Stimulated activated CD4-positive, alpha-beta T cell treated with anti-CD3 and anti-CD28 coated beads, Interleukin-4, amount 100 ng/mL, for 1 hour (primary cell): ENCODE measurements at places on chromosomes 3 and 15.

- DNase-seq: no peak
Measured at GRCh38 chr15:97598353-97598798, 362.1 kb upstream of the ARRDC4 start.

GRCh38 chr3:53501178-53501577 is 6.8 kb downstream of the CACNA1D start:
- no peak for DNase-seq

GRCh38 chr15:32982001-32982400 is 212.5 kb downstream of the FMN1 start:
- no peak for DNase-seq

DNA sequence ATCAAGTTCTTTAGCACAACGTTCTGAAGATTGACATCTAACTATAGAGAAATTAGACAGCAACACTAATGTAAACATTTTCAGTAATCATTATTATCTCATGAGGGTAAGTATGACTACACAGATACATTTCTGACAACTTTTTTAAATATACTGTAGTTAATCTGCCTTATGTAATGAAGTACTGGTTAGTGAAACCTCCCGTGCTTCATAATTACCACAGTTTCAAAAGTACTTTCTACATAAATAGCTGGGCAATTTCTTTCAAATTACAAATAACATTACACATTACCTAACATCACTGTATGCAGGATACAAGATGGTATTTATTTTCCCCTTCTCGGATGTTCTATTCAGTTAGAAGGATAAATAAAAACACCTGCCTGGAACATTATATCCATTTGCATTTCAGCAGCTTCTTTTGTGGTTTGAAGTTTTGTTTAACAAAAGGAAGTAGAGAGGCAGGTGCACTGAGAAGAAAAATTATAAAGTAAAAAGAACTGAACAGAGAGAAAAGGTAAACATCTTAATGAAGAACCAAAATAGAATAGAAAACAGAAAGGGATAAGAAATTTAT is 1241.5 kb upstream of the GBE1 start:
- DNase-seq: no peak

DNA sequence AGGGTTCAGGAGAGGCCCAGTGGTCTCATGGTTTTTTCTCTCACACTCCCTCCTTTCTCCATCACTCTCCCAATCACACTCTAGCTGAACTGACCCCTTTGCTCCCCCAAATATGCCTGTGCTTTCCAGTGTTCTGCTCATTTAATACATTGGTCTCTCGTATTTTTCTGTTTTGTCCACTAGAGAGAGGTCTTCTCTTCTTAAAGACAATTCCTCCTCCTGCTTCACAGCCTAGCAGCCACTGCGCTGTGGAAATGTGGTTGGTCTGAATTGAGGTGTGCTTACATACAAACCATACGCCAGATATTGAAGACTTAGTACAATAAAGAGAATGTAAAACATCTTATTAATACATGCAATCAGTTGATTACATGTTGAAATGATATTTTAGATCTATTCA is 60.6 kb upstream of the XCR1 start:
- no peak for DNase-seq

DNA sequence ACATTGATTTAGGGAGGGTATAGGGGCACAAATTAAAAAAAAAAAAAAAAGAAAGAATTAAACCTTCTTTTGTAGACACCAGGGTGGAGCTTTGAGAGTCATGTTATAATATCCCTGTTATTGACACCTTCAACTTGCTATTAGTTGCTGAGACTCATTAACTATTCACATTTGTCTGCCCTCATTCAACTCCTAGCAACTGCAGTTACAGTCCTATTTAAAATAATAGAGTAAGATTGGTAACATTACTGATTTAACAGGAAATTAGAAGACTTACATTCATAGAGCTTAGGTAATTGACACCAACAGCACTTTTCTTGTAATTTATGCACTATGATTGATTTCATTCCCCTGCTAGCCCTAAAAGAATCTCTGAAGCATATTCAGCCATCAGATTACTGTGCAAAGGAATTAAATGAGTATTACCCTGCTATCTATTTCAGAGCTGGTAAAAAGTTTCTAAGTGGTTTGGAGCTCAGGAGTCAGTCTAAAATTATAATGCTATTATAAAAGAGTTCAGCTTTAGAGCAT is 148.8 kb upstream of the TBL1XR1 start:
- DNase-seq: no peak

DNA sequence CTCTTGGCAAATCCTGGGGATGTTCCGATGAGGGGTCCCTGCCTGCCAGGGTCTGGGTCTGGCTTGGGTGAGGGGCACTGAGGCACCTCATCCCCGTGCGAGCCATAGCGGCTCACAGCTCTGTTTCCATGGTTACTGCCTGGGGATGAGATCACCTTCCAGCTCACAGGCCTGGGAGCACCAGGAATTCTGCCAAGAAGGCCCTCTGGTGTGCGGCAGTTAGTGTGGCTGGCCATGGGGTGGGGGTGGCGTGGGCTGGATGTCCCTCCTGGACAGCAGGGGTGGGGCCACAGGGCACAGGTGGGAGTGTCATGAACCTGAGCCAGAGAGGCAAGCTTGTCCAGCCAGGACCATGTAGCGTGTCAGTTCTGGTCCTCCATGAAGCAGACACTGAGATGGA is 22.1 kb upstream of the PRR23E start:
- DNase-seq: no peak

DNA sequence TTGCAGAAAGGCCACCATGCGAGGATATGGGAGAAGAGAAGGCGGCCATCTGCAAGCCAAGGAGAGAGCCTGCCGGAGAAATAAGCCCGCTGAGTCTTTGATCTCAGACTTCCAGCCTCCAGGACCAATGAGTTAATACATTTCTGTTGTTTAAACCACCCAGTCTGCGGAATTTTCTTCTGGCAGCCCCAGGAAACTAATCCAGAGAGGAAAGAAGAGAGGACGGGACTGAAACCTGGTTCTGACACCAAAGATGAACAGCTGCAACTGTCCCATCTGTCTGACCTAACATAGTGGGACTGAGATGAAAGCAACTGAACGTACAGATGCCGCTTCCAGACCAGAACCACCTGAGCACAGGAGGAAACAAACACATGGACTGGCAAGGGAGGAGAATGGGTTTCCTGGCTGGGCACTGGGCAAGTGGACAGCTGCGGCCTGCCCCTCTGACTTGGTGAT is 32.3 kb downstream of the VGLL4 start:
- no peak for DNase-seq

DNA sequence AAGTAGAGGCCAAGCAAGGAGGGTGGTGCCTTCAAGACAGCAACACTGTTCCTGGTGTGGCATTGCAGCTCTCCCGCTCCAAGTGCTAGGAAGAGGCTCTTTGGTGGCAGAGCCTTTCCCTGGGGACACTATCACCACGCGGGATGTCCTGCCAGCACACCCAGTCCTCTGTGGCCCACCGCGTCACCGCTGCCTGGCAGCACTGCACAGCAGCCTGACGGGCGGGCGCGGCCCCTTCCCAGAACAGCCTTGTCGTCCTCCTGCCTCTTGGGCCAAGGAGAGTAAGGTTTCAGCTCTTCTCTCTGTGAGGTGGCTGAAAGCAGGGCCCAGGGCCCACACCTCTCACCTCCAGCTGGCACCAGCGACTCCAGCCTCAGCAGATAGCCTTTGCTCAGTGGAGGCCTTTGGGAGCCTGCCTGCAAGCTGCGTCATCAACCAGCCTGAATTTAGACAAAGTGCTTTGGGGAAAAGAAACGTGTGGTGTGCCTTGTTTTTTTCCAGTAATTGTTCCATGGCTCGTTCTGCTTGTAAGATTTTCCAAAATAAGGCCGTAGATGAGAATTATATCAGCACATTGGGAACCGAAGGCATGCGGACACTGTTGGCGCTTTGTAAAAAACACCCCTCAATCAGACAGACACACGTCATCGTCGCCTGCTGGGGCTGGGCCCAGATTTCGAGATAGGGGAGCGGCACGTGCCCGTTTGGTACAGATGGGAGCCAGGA is 65.0 kb downstream of the AAGAB start:
- DNase-seq: no peak

DNA sequence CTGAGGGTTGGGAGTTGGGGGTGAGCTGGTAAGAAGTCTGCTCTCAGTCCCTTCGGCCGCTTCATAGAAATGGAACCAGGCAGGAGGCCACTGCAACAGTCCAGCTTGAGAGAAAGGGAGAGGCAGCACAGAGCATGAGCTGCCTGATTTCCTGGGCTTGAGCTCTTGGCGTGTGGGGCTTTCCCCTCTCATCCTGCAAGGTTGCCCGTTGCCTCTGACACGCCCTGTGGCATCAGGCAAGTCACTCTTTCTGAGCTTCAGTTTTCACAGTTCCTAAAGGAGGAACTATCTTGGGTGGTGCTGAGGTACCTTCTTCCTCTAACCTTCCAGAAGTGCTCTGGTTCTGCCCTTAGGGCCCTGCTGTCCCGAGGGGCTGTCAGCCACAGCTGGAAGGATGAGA is 4.9 kb downstream of the MESP2 start:
- DNase-seq: no peak

DNA sequence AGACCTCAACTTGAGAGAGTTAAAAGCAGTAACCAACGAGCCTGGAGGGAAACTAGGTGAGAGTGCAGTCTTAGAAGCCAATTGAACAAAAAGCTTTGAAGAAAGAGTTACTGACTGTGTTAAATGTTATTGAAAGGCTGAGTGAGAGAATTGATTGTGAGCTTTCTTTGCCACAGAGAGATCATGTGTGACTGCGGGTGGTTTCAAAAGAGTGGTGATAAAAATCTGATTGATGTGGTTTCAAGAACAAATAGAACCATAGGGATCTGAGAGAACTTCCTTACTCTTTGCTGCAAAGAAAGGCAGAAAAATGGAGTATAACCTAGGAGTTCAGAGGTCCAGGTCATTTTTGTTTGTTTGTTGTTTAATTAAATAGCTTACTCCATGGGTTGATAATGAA is 759.9 kb upstream of the ALCAM start:
- no peak for DNase-seq

DNA sequence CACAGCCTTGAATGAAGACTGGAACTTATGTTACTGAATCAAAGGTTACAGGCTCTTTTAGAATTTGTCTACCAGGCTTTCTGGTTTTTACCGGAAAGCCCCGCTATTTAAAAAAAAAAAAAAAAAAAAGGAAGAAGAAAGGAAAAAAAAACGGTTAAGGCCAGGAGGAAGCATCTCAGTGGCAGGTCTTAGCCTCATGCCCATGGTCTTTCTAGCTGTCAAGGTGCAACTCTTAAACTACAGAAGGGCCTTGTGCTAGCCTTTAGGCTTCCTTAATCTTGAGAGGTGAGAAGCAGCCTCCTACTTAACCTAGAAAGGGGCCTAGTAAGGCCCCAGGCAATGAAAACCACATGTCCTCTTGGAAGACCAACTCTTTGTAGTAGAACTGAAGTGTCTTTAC is 77.5 kb downstream of the TBC1D5 start:
- no peak for DNase-seq

DNA sequence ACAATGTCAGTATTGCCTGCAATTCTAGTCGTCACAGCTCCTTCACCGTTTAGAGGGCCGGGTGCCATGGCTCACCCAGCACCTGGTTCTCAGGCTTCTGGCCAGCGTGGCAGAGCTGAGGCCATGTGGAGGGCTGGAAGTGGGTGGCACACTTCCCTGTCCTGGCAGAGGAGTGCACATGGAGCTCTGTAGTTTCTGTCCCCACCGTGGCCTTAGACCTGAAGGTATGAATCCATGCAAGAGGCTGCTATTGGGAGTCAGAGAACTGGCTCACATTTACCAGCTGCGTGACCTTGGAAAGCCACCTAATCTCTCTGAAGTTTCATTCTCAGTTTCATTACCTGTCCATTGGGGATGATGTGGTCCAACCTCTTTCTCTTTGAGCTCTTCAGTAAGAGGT is 22.2 kb downstream of the EPHB1 start:
- DNase-seq: no peak

DNA sequence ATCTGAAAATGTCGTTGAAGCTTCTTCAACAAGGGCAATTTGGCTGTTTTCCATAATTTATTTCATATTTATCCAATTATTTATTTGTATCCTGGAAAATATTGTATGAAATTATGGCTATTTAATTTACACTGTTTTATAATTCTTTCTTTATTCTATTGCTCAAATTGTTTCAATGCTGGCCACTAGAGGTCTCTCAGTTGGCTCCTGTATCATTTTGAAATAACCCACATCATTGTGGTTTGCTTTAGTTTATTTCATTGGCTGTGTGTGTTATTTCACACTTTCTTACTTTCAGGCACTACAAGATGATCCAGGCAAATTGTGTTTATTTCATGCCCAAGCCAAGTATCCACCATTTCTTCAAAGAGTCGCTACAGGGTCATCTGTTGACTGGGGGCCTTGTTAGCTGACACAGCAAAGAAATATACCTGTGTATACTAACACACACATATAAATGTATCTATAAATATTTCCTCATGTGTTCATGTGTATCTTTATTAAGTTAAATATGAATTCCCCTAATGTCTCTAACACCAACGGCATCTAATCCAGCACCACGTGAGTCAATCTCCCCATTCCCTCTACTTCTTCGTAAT is 86.2 kb downstream of the NPAP1 start:
- no peak for DNase-seq

DNA sequence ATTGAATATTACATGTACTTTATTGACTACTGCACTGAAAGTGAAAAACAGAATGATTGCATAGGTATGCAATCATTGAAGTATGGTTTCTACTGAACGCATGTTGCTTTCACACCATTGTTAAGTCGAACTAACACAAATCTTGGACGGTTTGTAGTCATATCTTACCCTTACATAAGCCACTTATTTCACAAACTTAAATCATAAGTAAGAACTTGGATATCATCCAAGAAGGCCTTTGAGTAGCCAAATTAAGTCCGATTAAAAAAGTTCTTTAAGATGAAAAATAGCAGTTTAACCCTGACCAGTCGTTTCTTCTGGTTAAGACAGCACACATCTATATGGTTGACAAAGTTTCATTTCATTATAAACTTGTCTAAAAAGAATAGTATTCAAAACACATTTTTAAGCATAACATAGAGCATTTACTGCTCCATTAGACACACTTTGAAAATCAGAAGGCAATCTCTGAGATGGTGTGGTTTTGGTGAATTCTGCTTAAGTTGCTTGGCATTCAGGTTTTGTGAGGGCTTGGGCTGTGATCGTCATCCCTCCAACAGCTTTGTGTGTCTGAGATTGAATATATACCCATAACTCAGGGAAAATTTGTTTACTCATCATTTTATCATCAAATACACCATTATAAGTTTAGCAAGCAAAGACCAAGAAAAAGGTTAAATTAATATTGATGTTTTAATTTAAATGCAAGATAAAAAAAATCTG is 92.2 kb downstream of the NFKBIZ start:
- no peak for DNase-seq
